ENCODE measurements at places on chromosomes 16 and 17. TPM values are rescaled to one million over a fixed set of nuclear protein-coding genes. Genes with fewer than 3 reads are reported as not detected.

Gene CNTNAP4
- 3.8 TPM for total RNA-seq

Gene NGFR
- total RNA-seq: 0.13 TPM

Gene PRKCB
- 7.1 TPM for total RNA-seq

Gene MT4
- total RNA-seq: not detected

Gene MIS12
- 25.8 TPM for total RNA-seq

Gene SLC52A1
- not detected for total RNA-seq

Gene ALOX15
- total RNA-seq: not detected

Gene DNAI2
- not detected for total RNA-seq

Gene SLFN12L
- total RNA-seq: not detected

Gene KRTAP4-4
- total RNA-seq: not detected

Gene GNAO1
- total RNA-seq: 3.7 TPM

Gene OR1A1
- total RNA-seq: not detected

Gene ZDHHC1
- 8.5 TPM for total RNA-seq

Gene FA2H
- 0.08 TPM for total RNA-seq

Gene PHF23
- total RNA-seq: 69.0 TPM

Gene LLGL2
- total RNA-seq: 9.8 TPM

Gene CMTM1
- 1.1 TPM for total RNA-seq

Gene DNAH3
- total RNA-seq: under 0.01 TPM

Gene CNOT1
- 121 TPM for total RNA-seq

Gene C1QL1
- 3.8 TPM for total RNA-seq

Gene PYY
- total RNA-seq: not detected

Gene SEPTIN12
- total RNA-seq: not detected

Gene SHBG
- 0.82 TPM for total RNA-seq

Gene P2RX5
- 2.4 TPM for total RNA-seq

Gene SAT2
- 56.3 TPM for total RNA-seq

Gene KRTAP2-2
- not detected for total RNA-seq

Gene KRTAP4-6
- not detected for total RNA-seq

Gene SPATA22
- not detected for total RNA-seq

Gene SLFN11
- 0.11 TPM for total RNA-seq

Gene EVI2A
- 8.9 TPM for total RNA-seq

Gene POLDIP2
- total RNA-seq: 143 TPM

Gene OR1E2
- not detected for total RNA-seq

Gene CBFA2T3
- total RNA-seq: not detected

Gene TSNAXIP1
- 0.26 TPM for total RNA-seq

Gene ZPBP2
- total RNA-seq: not detected

Gene TMEM235
- total RNA-seq: not detected

Gene KRTAP3-1
- not detected for total RNA-seq

Gene ZNF385C
- 0.45 TPM for total RNA-seq

Gene PITPNM3
- total RNA-seq: 0.05 TPM

Gene PSMC3IP
- 8.0 TPM for total RNA-seq

Gene TOX3
- total RNA-seq: not detected

Gene GRAP
- 0.48 TPM for total RNA-seq

Gene NPIPB8
- not detected for total RNA-seq

Gene ZNRF1
- 5.8 TPM for total RNA-seq

Gene FBXO39
- total RNA-seq: not detected

Gene TBC1D3L
- 1.9 TPM for total RNA-seq

Gene RUNDC3A
- 0.67 TPM for total RNA-seq

Gene BEAN1
- total RNA-seq: 1.4 TPM

Gene GNG13
- not detected for total RNA-seq

Gene KRT25
- 0.05 TPM for total RNA-seq

Gene TMC7
- total RNA-seq: 1.5 TPM

Gene ITGB4
- 0.05 TPM for total RNA-seq

Gene PRAC2
- 0.71 TPM for total RNA-seq

Gene MPP3
- total RNA-seq: 6.3 TPM

Gene CLEC16A
- 8.0 TPM for total RNA-seq

Gene KCTD19
- total RNA-seq: not detected
